T-helper 17 cell (primary cell): ENCODE measurements at places on chromosomes 1 and 21. TPM values are rescaled to one million over a fixed set of nuclear protein-coding genes. Genes with fewer than 3 reads are reported as not detected.

Gene CYP4X1
- total RNA-seq, result not detected

Gene AQP10
- 0.42 TPM for total RNA-seq

DNA sequence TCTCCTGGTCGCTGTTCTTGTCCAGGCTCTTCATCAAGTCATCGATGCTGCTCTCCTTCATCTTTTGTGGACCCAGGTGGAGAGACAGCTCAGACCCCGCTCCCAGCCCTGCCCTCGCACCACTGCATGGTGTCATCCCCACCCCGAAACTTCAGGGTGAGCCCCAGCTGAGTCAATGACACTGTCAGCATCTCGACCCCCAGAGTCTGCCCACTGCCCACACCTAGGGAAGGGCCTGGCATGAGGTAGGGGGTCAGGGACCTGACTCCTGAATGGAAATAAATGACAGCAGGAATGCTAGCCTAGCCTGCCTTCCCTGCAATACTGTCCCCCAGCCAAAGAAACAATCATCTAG lies 1.6 kb upstream of the S100A6 start:
- DNase-seq, result no peak

- no peak for DNase-seq
Measured at GRCh38 chr1:43832255-43832654, 101.3 kb upstream of the ARTN start.

Gene PRKCZ
- 26.0 TPM for total RNA-seq

- no peak for DNase-seq
Measured at GRCh38 chr1:162387226-162388082, 5.9 kb downstream of the C1orf226 start.

DNA sequence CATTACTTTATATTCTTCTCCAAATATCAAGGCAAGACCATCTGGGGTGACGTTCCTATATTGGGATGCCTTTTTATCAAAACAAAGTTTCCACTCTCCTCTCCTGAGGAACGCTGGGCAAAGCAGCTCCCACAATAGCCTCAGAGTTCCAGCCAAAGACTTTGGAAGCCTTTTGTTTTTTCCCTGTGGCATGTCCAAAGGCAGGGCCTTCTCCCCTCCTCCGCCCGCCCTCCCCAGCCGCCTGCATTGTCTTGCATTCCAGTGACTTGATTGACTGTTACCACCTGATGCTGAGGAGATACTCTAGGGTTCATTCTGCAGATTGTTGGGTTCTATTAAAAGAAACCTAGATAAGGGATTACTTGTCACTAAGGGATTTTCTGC lies 43.5 kb downstream of the PROX1 start:
- no peak for DNase-seq

GRCh38 chr21:32378956-32379355 lies 13.9 kb downstream of the URB1 start:
- no peak for DNase-seq

DNA sequence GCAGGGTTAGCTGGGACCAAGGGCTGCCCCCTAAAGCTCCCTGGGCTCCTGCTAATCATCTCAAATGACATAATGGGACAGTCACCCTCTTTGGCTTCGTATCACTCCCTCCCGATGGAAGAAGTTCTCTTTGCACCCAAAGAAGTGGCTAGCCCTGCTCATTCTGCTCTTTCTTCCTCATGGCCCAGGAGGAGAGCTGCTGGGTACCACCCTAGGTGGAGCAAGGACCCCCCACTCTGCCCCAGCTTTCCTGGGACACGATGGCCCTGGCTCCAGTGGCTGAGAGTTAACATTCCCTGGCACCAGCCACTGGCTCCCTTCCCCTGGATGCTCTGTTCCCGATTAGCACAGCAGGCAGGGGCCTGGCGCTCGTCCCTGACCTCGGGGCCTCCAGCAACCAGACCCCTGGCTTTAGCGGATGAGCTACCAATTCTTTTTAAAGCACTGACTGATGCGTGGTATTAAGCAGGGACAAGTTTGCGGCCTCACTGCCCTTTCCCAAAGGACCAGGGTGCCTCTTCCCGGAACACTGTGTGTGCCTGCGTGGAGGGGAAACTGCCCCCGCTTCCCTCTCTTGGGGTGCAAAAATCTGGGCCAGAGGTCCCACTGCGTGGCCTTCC lies 1.2 kb downstream of the MYOM3 start:
- no peak for DNase-seq

Gene ARHGAP30
- 156 TPM for total RNA-seq

GRCh38 chr1:44161546-44161945 lies 20.1 kb upstream of the KLF18 start:
- DNase-seq, result no peak

GRCh38 chr1:20682571-20683236 lies 21.5 kb upstream of the DDOST start:
- no peak for DNase-seq

- DNase-seq, result no peak
Measured at GRCh38 chr1:188822248-188822647, 1655.4 kb downstream of the BRINP3 start.

DNA sequence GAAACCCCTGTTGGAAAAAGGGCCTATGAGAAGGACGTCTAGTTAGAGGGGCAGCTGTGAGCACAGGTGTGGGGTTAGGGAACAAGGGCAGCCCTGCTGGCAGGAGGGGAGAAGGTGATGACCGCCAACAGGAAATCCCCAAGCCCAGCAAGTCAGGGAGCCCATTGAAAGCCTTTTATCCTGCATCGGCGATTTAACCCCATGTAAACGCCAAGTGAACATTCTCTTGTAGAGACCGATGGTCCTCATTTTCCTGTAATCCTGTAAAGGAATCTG lies 1.1 kb upstream of the BSND start:
- DNase-seq, result no peak

DNA sequence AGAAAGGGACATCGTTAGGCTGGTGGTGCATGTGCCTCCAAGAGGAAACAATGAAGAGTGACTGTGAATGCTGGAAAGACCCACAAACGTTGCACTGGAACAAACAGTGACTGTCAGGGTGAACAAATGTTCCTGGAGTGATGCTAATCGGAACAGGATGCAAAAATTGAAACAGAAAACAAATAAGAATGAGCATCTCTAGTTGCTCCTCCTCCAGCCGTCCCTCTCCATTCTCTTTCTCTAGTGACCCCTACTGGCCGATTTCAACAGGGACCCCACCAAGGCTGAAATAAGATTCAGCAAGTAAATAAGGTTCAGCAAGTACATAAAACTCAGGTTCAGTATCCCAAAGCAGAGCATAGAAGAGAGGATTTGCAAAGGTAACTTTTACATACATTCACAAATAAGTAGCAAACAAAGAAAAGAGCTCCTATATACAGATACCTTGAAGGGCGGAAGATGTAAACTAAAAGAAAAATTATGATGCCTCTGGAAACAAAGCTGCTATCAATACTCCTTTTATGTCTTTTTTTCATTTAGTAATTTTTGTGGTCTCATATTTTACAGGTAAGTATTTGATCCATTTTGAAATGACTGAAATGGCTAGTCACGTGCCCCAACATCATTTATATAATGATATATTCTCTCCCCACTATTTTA lies 836.1 kb upstream of the ADAMTS5 start:
- DNase-seq, result no peak

Gene B4GALT2
- total RNA-seq, result 2.8 TPM

Gene ACBD3
- total RNA-seq, result 22.0 TPM

GRCh38 chr1:155085504-155086127 lies 7.0 kb downstream of the EFNA3 start:
- peak; percentile 61 for DNase-seq

Gene TPTE
- total RNA-seq, result not detected

Gene LRRN2
- not detected for total RNA-seq

DNA sequence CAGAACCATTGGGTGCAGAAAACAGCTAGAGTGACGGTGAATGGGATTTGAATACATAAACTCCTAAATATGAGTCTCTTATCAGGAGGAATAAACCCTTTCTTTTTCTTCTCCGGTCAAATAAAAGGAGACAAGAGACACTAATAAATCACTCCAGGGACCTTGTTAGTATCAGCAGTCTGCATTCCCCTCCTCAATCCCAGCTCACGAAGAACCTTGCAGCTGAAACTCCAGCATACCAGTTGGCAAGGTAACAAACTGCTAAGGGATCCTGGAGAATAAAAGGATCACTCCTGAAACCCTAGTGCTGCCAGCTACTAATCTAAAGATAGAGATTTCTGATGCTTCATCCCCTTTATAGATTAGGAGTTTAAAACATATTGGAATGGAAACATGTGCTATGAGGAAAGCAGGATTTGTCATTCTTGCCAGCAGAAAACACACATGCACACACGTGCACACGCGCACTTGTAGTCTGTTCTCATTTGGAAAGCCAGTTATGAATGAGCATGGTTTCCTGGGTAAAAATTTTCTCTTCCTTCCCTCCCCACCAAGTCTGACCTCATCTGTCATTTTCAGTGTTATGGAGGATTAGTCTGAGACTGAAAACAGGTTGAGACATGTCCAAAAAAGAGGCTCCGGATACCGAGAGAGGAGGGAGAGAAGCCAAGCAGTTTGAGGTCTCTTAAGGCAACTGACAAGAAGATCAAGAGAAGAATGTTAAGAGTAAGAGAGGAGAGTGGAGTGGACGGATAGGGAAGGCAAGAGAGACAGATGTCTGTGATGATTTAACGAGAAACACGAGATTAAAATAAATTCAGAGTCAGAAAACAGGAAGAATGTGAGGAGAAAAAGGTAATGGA lies 10.9 kb downstream of the IER5 start:
- no peak for DNase-seq

Gene OR2M3
- total RNA-seq, result not detected

Gene SLFNL1
- 0.22 TPM for total RNA-seq

Gene AMY2A
- not detected for total RNA-seq

Gene RNU1-4
- total RNA-seq, result 3,922 TPM

Gene LEPR
- 5.8 TPM for total RNA-seq

GRCh38 chr1:24379733-24380315 lies 33.8 kb downstream of the STPG1 start:
- DNase-seq, result no peak

DNA sequence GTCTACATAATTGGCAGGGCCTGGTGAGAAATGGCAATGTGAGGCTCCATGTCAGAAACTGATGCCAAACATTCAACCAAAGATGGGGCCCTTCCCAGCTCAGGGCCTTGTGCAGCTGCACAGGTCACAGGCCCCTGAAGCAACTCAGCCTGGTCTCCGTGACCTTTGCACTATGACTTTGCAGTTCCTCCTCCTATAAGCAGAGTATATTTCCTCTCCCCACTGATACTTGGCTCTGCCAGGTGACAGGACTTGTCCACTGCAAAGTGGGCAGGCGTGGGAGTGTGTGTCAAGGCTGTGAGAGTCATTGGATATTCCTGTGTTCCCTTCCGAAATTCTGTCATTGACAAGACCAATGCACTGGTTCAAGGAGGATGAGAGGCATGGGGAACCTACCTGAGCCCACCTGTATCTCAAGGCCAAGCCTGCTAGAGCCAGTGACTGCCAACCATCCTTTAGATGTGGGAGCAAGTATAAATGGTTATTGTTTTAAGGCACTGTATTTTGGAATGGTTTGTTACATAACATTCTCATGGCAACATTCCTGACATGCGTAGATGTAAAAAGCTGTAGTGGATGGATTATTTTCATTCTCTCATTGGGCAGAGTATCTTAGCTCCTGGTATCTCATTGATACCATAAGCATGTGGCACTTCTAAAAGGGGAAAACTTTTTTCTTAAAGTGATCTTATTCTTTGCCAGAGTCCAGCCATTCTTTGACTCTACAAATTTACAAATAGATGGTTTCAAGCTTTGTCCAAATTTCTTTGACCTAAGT lies 75.2 kb downstream of the CNIH3 start:
- DNase-seq, result no peak

DNA sequence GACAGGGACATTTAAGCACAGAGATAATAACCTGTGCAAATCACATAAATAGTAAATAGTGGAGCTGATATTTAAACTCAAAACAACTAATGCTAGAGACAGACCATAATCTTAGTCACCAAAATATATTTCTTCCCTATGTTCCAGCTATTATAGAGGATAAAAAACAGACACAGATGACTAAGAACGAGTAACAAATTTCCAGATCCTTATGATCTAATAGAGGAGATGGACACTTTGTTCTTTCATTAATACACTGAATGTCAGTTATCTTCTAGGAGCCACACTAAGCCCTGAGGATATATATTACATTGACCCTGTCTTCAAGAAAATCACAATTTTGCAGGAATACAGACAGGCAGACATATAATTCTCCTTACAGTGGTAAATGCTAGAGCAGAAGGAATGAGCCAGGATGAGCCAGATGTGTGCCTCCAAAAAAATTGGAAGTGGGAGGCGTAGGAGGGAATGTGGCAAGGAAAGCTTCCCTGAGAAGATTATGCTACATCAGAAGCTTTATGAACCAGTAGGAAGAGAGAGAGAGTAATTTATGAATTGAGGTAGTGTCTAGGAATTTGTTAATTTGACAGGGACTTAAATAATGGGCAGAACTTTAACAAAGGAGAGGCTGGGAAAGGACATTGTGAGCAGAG lies 395.4 kb upstream of the BEND5 start:
- no peak for DNase-seq

GRCh38 chr1:69203166-69203565 lies 364.6 kb upstream of the LRRC7 start:
- no peak for DNase-seq

- no peak for DNase-seq
Measured at GRCh38 chr21:38315122-38315521, 58.3 kb downstream of the KCNJ15 start.

DNA sequence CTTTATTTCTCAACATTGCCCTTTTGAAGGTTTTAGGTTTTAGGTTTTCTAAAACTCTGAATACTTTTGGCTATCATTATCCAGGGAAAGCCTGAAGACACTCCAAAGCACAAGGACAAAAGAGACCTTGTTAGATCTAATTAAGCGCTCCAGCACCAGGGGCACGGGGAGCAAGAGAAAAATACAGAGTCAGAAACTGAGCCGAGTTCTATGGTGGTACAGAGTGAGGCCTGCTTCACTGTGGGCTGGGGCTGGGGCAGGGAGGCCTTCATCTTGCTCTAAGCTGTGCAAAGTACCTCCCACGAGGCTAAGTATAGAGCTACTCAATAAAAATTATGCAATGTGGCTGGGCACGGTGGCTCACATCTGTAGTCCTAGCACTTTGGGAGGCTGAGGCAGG lies 19.7 kb upstream of the RAB4A start:
- no peak for DNase-seq

Gene DHDDS
- 32.4 TPM for total RNA-seq

DNA sequence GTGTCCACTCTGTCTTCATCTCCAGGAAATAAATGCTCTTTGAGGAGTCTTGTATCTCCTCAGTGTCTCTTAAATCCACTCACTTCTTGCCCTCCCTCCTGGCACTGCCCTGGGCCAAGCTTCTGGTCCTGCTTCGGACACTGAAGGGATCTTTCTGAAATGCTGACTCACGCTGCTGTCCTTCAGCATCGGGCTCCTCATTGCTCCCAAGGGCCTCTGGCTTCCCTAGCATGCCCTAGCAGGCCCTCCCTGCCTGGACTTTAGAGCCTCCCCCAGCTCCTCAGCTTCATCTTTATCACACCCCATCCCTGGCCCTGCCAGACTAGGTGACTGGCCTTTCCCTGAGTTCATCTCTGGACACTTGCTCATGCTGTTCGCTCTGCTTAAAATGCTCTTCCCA lies 96.6 kb downstream of the FOXD2 start:
- no peak for DNase-seq

DNA sequence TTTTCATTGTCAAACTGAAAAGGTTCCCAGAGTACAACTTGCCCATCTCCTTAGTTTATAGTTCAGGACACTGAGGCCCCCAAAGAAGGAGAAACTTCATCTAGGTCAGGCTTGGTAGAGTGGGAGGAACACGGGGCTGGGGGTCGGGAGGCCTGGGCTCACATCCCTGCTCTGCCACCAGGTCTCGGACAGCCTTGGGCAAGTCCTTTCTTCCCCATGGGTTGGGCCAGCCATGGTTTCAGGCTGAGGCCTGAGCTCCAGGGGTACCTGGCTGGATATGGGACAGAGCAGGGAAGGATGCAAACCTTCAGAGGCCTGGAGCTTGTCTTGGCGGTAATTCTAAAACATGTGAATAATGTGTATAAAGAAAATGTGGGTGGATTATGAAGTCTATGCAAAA lies 17.0 kb downstream of the FOXO6 start:
- DNase-seq, result no peak
